Erythroblast (primary cell): ENCODE measurements at places on chromosomes 2 and 18.

GRCh38 chr2:181378491-181378890, 78.7 kb upstream of the ITGA4 start:
- DNase-seq: no peak

- DNase-seq: no peak
Observed at GRCh38 chr2:33190393-33190937, 243.7 kb downstream of the LTBP1 start.

- DNase-seq: no peak
Observed at GRCh38 chr2:120586507-120587278, 149.0 kb upstream of the GLI2 start.

DNA sequence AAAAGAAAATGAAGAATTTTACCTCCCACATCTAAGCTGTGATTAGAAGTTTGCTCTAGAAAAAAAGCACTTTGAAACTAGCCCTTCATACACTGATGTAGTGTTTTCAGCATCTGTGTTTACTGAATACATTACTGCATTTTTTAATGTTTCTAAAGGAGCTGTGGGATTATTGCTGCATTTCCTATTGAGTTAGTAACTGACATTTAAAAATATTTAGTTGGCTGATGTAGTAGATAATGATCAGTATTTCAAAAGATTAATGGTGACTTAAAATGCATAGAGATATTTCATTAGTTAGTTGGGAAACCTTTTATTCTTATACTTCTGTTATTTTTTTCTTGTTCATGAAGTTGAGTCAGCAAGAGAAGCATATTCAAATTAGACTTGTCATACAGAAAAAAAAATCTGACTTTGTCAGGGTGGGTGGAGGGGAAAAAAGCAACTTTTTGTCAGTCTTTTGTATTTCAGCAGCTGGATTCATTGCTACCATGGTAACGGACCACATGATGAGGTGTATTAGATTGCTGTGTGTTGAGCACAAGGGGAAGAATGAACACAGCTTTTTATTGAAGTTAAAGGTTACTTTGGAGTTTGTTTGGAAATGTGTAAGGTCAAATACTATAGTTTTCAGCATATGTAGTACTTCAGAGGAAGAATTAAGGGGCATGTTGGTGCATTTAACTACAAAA, at the start of gene DTNA:
Gene DTNA, plus strand, starts transcription at position 549 of the 692 bp plus-strand sequence. CDS start 45,679 bp downstream, outside the sequence.
- DNase-seq: no peak

DNA sequence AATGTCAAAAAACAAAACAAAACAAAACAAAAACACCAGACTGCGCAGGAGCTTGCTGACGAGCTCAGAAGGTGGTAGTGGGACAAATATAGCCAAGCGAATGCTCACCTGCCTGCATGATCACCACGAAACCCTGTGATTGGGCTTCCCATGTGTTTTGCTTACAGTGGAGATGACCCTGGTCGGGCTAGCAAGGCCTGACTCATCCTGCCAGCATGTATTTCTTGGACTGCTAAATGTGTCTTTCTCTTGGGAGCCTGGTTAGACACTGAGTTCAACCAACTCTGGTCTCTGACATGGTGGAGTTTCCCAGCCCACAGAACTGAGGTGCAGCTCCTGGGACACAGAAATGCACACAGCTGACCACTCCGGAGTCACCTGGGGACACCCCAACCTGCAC, 30.7 kb upstream of the DUSP2 start:
- DNase-seq: no peak

DNA sequence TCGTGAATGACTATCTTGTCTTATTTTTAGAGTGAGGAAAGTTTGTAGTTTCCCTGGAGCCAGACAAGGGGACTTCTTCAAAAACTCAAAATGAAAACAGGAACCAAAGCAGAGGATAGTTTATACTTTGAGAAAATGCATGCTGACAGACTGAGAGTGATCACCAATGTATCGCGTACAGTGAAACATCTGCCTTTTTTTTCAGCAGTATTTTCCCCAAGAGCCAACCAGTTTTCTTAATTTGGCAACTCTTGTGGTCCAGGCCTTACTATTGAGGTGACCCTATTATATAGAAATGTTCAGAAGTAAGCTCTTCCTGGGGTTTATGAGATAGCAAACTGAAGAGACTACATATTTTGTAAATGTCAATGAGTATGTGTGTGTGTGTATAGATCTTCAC, 153.7 kb upstream of the VRK2 start:
- no peak for DNase-seq

DNA sequence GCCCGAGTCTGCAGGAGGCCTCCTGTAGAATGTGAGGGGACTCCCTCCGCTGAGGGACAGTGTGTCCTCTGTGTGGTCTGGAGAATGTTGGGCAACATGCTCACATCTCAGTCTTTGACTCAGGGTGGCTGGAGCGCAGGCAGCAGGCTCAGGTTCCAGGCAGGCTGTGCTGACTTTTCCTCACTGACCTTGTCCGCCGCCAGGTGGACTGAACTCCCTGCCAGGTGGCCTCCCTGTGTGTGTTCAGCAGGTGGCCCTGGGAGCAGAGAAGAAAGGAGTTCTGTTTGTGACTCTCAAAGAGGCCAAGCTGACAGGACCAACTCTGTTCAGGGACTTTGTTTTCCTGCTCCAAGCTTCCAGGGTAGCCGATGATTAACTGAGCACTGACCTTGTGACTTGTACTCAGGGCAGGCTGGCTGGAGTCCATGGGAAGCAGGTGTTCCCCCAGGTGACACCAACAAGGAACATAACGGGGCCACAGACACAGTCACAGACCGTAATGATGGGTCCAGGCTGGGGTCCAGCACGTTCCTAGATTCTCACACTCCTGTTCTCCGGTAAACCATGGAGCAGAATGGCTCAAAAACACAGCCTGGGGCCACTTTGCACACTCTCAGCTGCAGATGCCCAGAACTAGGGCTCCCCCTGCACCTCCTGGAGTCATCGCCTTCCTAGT, 439.8 kb downstream of the RNF144A start:
- no peak for DNase-seq

GRCh38 chr2:71545572-71546274, 92.4 kb downstream of the DYSF start:
- peak; percentile 83 for DNase-seq

DNA sequence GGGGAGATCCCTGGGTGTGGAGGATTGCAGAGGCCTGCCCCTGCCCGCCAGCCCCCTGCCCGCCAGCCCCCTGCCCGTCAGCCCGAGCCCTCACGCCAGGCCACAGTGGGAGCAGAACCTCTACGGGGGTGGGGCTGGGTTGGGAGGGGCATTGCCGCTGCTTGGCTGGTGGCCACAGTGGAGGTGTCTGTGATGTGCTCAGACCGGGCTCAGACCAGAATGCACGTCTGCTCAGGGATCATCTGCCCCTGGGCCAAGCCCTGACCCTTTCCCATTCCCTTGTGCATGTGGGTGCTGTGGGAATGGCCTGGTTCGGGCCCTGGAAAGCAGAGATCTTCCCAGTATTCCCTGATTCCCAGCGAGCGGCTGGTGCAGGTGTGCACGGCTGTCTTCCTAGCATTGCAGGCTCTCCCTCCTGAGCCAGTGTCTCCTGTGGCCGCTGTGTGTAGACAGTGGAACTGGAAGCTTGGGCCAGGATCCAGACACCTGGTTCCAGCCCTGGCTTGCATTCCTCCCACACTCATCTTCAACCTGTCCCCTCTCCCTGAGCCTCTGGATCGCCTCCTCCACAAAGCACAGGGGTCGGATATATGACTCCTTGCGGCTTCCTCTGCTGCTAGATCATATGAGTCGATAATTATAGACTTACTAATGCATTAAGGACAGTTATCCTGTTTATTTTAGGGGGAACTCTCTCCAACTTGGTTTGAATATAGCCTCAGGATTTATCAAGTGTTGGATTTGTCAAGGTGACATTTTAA, 161.6 kb downstream of the LDLRAD4 start:
- DNase-seq: no peak
